ENCODE measurements at places on chromosomes 16 and 17. TPM values are rescaled to one million over a fixed set of nuclear protein-coding genes. Genes with fewer than 3 reads are reported as not detected.

DNA sequence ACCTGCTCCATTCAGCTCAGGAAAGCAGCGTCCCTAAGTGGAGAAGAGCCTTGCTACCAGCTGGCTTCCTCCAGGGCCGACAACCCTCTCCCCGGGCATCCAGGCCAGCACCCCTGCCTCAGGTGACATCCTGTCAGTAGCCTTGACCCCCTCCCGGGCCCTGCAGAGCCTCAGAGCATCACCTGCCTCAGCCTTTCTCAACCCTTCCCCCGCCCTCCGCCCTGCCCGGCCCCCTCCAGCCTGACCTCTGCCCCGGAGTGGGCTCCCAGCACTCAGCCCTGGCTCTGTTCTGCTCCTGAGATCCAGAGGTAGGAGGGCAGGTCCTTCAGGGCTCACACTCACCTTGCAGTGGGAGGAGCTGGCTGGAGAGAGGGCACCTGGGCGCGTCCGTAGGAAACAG lies 73.8 kb upstream of the METRNL start:
- no peaks in the 10 kb centered on the region for H3K4me1 ChIP-seq
- no peak for DNase-seq
- no peaks in the 10 kb centered on the region for H3K36me3 ChIP-seq
- no peak overlapping the region for H3K4me3 ChIP-seq
- no peak overlapping the region for H3K27ac ChIP-seq

CFAP119 gene
- polyA plus RNA-seq, result 6.1 TPM

KCNH4 gene
- polyA plus RNA-seq, result 0.12 TPM

DNA sequence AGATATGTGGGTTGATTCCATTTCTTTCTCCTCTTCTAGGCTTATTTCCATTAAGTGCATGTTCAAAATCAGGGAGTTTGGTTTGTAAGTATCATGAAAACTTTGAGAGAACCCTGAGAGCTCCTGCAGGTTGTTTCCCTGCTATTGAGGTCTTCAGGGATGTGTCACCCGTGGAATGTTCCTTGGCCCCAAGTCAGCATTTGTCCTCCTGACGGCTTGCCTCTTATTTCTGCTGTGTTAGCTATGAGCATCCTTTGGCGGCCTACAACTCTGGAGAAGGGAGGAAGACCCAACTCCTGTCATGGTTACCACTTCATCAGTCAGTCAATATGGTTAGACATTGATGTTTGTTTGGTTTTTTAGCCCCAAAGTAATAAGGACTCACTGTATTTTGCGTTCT lies 180.8 kb downstream of the FTO start:
- peaks cover 11% of the 10 kb centered on the region for H3K4me1 ChIP-seq
- no peaks in the 10 kb centered on the region for H3K27me3 ChIP-seq
- no peak for DNase-seq
- H3K36me3 ChIP-seq, result no peaks in the 10 kb centered on the region
- H3K4me3 ChIP-seq, result no peak overlapping the region
